Fibroblast of mammary gland (primary cell): ENCODE measurements at places on chromosomes 2 and 18.

DNA sequence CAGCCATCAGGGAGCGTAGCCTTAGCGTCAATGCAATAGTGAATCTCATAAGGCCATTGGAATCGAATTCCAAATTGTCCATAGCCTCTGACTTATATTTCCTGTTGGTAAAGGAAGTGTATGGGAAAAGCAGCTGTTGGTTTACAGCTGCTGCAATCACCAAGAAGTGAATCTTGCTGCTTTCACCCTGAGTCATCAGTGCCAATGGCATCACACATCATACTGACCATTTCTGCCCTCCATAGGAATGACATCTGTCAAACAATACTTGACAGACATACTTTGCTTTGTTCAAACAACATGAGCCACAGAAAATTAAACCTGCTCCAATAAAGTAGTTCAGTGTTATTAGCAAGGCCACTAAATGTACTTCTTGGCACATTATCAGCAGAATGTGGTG, 111.2 kb upstream of the KLHL29 start:
- DNase-seq, result no peak

DNA sequence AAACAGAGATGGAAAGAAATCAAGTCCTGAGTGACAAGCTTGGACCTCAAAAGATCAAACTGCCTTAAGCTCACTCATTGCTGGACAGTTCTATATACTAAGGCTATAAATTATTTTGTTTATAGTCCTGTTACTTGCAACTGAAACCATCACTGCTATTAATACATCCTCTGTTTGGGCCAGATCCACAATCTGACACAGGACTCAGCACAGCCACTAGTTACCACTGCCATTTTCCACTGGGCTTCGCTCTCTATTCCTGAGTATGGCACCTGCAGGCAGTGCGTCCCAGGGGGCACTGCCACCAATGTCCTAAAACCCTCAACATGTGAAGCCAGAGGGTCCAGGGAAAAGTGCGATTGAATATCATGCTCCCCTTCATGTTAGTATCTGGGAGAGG, 52.3 kb downstream of the CYP26B1 start:
- no peak for DNase-seq

- DNase-seq, result no peak
These were observed 69.9 kb downstream of the ITGA4 start for GRCh38 chr2:181527058-181527457.

DNA sequence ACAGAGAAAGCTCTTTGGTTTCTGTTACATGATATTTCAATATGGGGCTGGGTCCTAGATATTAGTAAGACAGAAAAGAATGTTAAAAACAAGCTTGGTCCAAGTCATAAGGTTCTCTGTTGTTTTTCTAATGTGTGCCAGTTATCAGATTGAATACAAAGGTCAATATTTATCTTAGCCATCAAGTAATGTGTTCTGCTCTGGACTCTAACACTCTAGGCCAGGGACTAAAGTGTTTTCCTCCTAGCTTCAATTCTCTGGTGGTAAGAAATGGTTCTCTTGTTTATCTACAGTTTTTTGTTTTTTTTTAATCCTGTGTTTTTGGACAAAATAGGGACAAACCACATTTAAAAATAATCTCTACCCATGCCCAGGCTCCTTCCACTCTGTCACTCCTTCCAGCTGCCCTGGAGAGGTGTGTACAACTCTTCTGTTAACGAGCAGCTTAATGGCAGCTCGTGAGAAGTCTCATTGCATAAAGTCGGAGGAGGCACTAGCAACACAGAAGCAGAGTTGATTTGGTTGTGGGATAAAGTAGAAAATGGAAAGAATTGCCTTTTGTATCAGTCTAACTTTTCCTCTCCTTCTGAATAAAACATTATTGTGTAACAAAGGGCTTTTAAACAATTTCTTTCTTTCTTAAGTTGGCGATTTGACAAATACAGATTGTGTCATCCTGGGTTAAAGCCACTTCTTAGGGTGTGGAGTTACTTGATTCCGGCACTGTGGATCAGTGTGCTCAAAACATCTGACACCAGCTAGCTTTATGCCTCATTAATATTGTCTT, 8.0 kb upstream of the SESTD1 start:
- peak; percentile 92 for DNase-seq

- DNase-seq, result no peak
These were observed 1064.8 kb downstream of the SUCLG1 start for GRCh38 chr2:83394134-83394904.

- DNase-seq, result no peak
These were observed 1.3 kb downstream of the INPP4A start for GRCh38 chr2:98445683-98446581.

GRCh38 chr2:190819840-190820301, 60.8 kb upstream of the GLS start:
- DNase-seq, result peak; percentile 93

- DNase-seq, result peak; percentile 36
These were observed 9.9 kb downstream of the NFE2L2 start for GRCh38 chr2:177254433-177255226.

DNA sequence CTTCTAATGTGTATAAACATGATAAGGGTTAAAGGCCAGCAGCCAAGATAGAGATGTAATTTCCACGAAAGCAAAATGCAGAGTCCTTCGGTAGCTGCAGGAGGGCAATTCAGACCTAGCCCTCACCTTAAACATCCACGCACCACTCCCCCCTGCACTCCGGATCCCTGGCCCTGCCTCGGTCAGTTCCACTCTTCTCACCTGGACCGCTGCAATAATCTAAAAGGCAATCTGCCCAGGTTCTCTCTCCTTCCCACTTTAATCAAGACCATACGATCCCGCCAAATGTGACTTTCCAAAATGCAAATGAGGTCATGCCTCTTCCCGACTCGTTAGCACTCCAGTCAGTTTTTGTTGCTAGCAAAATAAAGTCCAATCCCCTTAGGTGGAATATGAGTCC, 485.2 kb downstream of the EIPR1 start:
- no peak for DNase-seq

- DNase-seq, result peak; percentile 40
These were observed 24.1 kb downstream of the TFPI start for GRCh38 chr2:187529977-187530721.

GRCh38 chr2:181683518-181684453, 3.5 kb upstream of the NEUROD1 start:
- peak; percentile 8 for DNase-seq

DNA sequence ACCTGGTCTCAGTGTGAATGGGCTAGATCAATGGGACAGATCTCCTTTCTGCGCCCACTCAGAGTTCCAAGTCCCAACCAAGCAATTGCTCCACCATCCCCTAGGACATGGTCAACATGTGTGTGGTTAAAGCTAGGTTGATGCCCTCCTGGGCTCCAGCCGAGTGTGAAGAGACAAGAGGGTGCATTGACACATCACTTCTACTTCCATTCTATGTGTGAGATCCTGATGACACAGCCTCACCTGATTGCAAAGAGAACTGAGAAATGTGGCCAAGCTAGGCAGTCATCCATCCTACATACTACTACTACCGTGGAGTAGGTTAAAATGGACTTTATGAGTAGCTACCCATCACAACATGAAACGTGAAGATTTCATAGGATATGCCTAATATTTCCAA, 106.8 kb downstream of the NCKAP5 start:
- no peak for DNase-seq

- no peak for DNase-seq
These were observed 11.3 kb downstream of the SMAD7 start for GRCh38 chr18:48939205-48940097.

DNA sequence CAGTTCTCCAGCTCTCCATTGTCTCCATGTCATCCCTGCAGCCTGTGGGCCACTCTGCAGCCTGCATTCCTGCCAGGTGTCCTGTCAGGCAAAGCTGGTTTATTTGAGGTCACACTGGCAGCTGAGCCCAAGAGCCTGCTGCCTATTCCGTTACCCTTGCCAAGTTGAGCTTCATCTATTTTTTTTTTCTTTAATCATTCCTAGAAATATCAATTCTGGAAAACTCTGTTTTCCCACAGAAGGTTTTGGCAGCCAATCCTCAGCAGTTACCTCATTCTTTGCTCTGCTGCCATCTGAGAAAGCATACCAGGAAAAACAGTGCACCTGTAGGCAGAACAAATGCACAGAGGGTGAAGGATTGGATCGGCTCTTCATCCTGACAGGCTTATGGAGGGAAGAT, 411.0 kb upstream of the ACVR2A start:
- no peak for DNase-seq

- no peak for DNase-seq
These were observed 889.1 kb upstream of the ZEB2 start for GRCh38 chr2:145408980-145409379.

DNA sequence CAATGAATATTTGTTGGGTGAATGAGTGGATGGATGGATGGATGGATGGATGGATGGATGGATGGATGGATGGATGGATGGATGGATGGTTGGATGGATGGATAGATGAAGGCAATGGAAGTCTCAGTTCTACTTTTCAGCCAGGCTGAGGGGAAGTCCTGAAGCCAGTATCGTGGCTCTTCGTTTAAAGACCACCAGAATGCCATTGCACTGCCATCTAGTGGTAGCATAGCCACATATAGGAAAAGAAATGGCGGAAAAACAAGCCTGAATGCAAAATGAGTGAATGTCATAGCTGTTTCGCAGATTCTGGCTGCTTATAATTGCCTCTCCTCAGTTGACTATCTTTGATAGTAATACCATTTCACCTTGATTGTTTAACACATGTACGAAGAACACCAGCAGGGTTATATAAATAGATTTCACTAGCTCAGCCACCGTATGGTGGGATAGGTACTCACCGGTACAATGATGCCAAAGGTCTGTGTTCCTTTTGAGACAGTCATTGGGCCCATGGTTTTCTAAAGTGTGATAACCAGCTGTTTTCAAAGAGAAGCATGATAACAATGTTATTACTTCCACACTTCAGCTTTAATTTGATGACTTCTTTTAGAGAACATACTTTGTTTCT, 62.3 kb upstream of the GREB1L start:
- DNase-seq, result peak; percentile 79

DNA sequence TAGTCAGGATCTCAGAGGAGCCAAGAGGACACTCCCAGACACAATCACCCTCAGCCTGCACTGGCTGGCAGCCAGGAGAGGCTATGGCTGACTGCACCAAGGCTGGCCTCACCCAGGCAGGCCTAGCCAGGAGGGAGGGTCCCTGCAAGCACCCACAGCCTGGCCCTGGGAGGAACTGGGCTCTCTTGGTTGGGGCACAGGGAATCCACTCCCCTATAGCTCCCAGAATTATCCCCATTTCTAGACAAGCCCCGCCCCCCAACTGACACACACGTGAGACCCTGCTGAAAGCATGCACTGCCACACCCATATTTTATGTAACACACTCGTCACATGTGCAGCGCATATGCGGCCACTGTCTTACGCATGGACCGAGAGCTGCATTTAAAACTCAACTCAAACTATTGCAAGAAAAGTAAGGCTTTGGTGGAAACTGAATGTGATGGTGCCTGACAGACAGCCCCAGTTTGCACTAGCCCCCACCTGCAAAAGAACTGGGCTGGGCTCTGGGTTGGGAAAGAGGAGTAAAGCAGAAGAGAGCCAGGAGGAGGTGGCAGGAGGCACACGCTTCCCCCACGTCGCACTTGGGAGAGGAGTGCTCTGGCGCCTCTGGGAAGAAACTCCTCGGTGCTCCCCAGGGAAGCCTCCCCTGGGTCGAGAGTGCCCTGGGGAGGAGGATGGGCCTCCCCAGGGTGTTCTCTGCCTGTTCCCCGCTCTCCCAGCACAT, 28.9 kb upstream of the ARHGEF4 start:
- DNase-seq, result no peak

GRCh38 chr2:148461876-148462275, 182.7 kb upstream of the EPC2 start:
- no peak for DNase-seq

DNA sequence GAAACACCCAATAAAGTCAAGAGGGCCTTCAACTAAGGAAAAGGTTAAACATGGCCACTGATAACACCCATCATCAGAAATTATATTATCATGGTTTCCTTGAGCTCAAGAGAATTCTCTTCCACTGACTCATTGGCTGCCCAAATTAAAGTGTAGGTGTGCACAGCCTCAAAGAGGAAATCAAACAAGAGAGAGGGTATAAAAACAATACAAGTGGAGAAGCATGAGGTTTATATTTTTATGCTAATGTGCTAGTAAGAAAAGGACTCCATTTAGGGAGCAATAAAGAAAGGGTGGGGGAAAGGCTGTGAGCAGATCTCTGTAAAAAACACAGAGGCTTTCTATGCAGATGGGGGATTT, 168.8 kb upstream of the VRK2 start:
- DNase-seq, result no peak

DNA sequence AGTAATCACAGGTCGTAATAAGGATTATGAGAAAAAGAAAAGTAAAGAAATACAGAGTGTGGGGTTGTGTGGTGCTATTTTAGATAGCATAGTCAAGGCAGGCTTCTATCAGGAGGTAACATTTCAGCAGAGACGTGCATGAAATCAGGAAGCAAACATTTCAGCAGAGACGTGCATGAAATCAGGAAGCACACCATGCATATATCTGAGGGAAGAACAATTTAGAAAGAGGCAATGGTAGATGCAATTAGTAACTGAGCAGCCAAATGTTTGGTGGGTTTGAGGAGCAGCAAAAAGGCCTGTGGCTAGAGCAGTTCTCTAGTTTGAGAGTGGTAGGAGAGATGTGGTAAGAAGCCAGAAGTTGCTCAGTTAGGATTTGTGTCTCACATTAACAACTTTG, 713.7 kb downstream of the ADCYAP1 start:
- DNase-seq, result no peak

GRCh38 chr2:227826563-227826962, 12.9 kb downstream of the CCL20 start:
- no peak for DNase-seq

DNA sequence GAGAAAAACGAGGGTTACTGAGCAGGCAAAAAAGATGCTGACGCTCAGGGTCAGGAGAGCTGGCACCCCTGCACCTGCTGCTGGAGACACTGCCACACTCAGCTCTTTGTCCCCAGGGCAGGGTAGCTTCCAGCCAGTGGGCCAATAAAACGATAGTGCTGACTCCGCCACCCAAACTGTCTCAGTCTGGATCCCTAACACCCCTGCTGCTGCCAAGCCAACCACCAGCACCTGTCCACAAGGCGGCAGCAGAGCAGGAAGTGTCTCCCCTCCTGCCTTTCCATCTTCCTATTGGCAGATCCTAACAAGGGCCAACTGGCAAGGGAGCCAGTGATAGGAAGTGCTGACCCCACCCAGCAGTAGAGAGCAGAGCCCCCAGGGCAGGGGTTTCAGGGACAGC, 531.5 kb upstream of the SALL3 start:
- DNase-seq, result no peak

DNA sequence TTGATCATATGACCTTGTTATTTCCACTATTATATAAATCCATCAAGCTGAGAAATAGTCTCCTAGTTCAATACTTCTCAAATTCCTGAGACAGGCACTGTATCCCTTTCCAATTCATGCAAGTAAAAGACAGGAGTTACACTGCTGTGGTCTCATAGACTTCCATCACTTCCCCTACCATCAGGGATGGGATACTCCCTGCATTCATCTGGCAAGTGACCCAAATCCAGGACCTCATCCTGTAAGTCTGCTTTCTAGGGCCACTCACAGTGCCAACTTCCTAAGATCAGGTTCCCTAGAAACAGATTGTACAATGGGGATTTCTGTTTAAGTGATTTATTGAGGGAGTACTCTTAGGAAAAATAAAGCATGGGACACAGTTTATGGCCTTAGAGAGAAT, 424.0 kb upstream of the CDH7 start:
- DNase-seq, result no peak
